ENCODE measurements at places on chromosomes 2 and 18.

- no peak for DNase-seq
These were observed 38.0 kb upstream of the NEDD4L start for GRCh38 chr18:58005885-58006523.

DNA sequence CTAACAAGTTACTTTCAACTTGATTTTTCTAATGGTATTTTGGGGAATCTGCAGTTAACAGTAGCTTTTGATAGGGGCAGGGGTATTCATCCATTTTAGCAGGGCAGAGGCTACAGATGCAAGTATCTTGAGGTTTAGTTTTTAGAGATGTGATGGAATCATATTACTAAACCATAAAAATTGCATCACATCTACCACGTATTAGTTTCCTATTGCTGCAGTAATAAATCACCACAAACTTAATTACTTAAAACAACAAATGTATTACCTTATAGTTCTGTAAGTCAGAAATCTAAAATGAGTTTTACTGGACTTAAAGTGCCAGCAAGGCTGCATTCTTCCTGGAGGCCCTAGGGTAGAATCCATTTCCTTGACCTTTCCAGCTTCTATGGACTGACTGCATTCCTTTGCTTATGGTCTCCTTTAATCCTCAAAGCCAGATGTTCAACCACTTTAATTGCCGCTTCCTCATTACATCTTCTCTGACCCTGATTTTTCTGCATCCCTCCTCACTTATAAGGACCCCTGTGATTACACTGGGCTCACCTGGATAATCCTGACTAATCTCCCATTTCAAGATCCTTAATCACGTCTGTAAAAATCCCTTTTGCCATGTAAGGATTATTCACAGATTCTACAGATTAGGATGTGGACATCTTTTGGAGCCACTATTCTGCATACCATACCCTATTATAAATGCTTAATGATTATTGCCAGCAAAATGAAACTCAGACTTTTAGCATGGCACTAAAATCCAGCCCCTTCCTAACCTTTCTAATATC is 21.9 kb upstream of the EXOC6B start:
- no peak for DNase-seq

- no peak for DNase-seq
These were observed 6.5 kb downstream of the GLS start for GRCh38 chr2:190887089-190887488.

- no peak for DNase-seq
These were observed 138.6 kb downstream of the B3GNT2 start for GRCh38 chr2:62334440-62335058.

GRCh38 chr2:26123426-26123825 is 49.5 kb upstream of the GAREM2 start:
- DNase-seq, result no peak

- no peak for DNase-seq
These were observed 150.0 kb upstream of the EPB41L3 start for GRCh38 chr18:5693699-5694294.

GRCh38 chr2:209821806-209822205 is 50.2 kb downstream of the UNC80 start:
- no peak for DNase-seq

- DNase-seq, result no peak
These were observed 273.3 kb downstream of the TCF4 start for GRCh38 chr18:55314615-55315237.

DNA sequence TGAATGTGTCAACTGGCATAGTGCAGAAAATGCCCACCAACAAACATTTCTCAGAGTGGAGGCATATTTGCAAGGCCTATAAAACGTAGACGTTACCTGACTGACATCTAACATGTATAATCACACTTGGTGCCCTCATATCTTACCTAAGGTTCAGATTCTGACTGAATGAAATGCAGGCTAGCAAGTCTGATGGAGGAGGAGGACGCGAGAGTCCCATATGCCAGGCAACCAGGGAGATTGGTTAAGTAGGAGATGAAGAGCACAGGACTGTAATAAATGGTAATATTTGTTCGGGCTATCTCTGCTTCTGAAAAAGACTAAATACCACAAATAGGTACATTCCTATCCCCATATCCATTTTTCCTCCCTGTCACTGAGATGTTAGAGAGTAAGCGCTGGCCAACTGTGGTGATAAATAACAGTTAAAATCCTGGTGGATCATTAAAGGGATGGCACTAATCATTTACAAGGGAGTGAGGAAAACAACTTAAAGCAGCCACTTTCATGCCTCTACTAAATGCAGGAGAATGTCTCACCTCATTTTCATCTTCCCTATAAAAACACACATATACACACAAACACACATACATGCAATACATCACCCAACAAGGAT is 217.2 kb downstream of the TMEM163 start:
- no peak for DNase-seq

GRCh38 chr2:215363461-215364156 is 51.8 kb downstream of the ATIC start:
- no peak for DNase-seq

DNA sequence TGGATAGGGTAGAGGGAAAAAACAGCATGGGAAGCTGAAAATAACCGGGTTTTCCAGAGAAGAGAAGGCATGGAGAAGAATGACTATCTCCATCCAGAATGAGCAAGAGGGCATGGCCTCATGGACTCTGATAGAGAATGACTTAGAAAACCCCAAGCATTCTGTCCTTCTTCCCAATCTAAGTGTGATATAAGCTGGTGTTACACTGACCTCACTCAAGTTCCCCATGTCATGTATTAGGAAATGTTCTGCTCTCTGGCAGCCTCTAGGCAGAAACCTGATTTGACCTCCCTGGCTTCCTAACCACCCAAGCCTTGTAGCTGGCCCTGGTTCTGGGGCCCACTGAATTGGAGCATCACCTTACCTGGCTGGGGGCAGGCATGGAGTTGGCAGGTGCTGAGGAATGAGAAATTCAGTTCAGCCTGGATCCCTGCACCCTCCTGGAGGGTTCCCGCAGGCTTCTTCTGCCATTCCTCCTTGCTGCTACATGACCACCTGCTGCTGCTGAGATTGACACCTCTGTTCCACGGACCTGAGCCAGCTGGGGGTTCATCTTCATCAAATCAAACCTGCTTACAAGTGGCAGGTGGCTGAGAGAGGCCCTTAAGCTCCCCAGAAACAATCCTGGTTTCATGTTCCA is 5.2 kb upstream of the SIGLEC15 start:
- DNase-seq, result no peak

DNA sequence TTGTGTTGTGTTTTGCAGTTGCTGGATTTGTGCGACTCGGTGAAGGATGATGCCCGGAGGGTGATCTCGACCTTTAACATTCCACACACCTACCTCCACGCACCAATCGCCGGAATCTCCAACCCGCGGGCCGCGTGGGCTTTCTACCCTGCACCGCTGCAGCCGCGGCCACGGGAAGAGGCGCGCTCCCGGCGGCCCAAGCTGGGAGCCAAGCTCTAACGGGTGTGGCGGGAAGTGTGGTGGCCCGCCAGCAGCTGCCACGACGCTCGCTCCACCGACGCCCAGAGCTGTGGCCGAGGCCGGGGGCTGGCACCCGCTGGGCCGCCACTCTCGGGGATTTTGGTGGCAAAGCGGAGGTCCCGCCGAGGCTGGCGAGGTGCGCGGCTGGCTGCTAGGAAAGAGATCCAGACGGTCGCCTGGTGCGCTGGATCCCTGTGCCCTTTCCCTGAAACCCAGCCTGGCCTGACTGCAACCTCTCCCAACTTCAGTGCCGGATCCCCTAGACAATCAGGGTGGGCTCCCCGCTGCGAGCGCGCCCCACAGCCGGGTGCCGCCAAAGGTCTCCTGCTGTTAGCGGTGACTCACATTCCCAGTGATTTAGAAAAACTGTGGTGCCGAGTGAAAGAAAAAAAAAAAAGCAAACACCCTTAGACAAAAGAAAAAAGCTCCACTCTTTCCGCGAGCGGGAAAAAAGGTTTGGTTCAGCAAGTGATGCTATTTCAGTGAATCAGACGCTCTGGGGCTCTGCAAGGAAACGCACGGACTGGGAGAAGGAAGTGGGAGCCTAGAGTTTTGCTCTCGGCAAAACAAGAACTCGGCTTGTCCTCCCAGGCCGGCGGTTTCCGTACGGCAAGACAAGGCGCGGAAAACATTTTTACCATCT is 2.9 kb upstream of the BCL2L11 start:
- no peak for DNase-seq

- DNase-seq, result no peak
These were observed 116.0 kb downstream of the DTNB start for GRCh38 chr2:25557179-25558036.

GRCh38 chr2:127563458-127564428 is 28.3 kb downstream of the MYO7B start:
- DNase-seq, result no peak

DNA sequence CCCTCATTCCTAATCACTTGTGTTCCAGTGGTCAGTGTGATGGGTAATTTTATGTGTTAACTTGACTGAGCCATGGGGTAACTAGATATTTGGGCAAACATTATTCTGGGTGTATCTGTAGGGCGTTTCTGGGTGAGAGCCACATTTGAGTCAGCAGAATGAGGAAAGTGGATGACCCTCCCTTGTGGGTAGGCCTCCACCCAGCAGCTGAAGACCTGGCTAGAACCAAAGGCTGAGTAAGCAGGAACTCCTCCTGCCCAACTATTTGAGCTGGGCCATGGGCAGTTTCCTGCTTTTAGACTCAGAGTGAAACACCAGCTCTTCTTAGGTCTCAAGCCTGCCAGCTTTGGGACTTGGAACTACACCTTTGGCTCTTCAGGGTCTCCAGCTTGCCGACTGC is 141.8 kb downstream of the ACKR3 start:
- no peak for DNase-seq

DNA sequence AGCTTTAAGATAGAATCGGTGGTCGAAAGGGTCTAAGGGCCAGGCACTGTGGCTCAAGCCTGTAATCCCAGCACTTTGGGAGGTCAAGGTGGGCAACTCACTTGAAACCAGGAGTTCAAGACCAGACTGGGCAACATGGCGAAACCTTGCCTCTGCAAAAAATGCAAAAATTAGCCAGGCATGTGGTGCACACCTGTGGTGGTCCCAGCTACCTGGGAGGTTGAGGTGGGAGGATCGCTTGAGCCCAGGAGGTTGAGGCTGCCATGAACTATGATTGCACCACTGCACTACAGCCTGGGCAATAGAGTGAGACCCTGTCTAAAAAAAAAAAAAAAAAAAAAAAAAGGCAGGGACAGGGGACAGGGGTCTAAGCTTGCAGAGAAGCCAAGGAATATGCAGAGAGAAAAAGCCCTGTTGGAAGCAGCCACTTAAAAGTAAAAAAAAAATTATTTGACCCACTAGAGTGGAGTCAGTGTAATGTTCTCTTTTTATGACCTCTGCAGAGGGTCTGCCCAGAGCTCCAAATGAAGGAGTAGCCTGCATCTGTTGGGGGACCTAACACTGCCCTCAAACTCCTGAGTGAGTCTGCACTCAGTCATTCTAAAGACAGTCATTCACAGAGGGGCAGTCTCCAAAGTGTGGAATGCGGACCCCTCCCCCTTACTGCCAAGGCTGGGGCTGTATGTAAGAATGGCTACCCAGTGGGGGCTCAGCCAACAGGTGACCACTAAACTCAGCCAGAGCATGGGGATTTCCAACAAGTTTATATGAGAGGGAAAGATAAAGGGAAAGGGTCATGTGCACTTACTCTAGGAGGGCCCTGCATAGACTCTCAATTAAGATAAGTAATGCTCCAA is 118.5 kb upstream of the CDCA7 start:
- no peak for DNase-seq

DNA sequence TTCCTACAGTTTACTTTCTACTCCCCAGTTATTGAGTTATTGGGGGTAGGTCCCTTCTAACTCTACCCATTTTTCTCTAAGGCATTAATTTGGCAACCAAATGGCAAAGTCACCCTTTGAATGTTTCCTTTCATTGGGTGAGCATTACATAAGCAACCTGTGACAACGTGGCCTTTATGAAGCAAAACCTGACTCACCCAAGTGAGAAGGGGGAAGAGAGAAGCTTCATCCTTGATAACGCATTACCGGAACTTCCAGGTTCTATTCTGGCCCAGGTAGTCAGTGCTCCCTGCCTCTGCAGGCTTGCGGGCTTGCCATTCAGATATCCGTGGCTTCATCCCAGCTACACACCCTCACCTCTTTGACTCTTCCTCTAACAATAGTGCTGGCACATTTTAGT is 39.1 kb upstream of the FAM124B start:
- DNase-seq, result no peak

All from effector CD4-positive, alpha-beta T cell (primary cell).